ENCODE measurements at places on chromosomes 4 and X. TPM values are rescaled to one million over a fixed set of nuclear protein-coding genes. Genes with fewer than 3 reads are reported as not detected.

DNA sequence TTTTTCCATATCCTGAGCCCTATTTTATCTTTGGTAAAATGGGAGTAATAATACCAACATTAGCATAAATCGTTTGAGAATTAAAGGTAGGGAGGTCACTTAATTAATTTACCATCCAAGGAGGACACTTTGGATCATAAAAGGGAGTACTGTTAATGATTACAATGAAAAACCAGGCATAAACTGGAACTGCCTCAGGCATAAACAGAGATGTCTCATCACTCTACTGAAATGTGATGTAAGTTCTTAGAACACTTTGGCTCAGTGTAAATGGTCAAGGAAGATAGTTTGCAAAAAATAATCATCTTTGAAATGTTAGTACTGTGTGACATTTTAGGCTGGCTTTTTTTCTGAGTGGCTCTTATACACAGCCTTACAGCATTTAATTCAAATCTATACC is 268.7 kb downstream of the SLC39A8 start:
- H3K4me3 ChIP-seq: no peak overlapping the region
- H3K4me1 ChIP-seq: no peaks in the 10 kb centered on the region
- H3K27me3 ChIP-seq: no peaks in the 10 kb centered on the region
- no peak for DNase-seq

DNA sequence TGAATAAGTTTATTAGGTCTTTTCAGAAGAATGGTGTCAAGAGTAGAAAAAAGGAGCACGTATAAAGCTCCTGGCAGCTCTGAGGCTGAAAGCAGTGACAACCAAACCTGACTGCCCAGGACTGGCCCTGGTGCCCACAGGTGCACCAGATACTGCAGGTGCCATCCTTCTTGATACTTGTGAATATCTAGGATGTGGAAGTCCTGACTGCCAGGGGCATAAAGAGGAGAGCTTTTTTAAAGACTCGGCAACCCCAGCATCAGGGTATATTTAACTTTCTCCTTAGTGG is 60.7 kb downstream of the TMEM150C start:
- no peak overlapping the region for H3K4me3 ChIP-seq
- no peak for DNase-seq
- H3K4me1 ChIP-seq: no peaks in the 10 kb centered on the region
- H3K27ac ChIP-seq: no peak overlapping the region

Gene XAGE2
- not detected for total RNA-seq

DNA sequence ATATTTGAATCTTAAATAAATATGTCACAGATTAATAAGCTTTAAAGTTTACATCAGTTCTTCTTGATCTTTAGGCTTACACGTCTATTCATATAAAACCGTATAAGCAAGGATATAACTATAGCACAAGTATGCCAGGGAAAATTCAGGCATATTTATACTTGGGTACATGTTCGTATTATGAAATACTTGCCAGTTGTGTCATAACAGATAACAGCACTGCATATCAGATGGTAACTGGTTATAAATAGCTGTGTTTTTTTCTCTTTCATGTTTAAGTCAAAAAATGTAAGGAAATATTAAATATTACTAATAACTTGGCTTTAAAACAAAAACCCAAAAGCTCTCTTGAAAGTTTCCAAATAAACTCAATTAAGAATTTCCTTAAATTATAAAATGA is 17.5 kb downstream of the BRWD3 start:
- H3K27me3 ChIP-seq: no peaks in the 10 kb centered on the region
- H3K4me3 ChIP-seq: no peak overlapping the region
- H3K27ac ChIP-seq: no peak overlapping the region

DNA sequence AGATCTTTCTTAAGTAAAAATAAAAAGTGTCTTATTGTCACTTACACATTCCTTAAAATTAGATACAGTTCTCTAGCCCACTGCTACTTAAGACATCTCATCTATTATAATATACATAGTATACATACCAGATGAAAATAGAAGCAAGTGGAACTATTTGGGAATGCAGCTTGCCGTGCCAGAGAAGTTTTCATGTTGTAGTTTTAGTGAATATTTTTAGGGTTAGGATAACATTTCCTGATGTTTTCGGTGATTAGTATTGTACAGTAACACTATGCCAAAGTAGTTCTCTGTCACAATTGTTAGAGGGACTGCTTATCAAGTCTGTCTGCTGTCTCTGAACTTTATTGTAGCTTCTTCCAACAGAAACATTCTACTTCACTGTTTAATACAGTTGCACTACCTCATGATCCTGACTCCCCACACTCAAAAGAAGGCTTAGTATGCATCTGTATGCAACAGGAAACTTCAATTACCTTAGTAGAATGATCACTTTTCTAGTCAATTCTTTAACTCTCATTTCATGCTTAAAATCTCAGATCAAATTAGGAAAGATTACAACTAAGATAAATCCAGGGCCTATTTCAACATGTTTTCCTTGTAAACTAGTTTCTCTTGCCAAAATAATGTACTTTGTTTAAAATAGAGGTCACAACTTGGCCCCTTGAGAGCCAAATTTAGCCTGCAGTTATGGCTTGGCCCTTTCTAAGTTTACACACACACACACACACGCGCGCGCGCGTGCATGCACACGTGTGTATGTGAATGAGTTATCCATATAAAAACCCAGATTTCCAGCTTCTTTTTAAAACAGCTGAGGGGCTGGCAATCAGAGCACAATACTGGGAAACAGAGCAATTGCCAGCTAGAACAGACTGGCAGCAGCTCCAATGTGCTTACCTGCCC is 42.3 kb upstream of the SRPX start:
- no peak overlapping the region for H3K4me3 ChIP-seq
- H3K27me3 ChIP-seq: no peaks in the 10 kb centered on the region
- DNase-seq: no peak
- H3K36me3 ChIP-seq: peaks cover 3% of the 10 kb centered on the region
- H3K4me1 ChIP-seq: no peaks in the 10 kb centered on the region

Measured in activated naive CD8-positive, alpha-beta T cell treated with anti-CD3 and anti-CD28 coated beads, Interleukin-2, amount 10 ng/mL, durations not matched to agents 7 days and 5 days (primary cell).